Left lung (tissue), 14 donors: ENCODE measurements at places on chromosomes 3 and 15.

DNA sequence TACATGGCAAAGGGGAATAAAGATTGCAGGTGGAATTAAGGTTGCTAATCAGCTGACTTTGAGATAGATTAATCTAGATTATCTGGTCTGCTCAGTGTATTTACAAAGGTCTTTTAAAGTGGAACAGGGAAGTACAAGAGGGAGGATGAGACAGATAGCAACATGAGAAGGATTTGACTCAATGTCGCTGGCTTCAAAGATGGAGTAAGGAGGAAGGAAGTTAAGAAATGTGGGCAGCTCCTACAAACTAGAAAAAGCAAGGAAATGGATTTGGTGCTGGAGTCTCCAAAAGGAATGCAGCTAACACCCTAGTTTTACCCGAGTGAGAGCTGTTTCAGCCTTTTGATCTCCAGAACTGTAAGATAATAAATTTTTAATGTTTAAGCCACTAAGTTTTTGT is 180.7 kb upstream of the TTC14 start:
- DNase-seq: no peak

DNA sequence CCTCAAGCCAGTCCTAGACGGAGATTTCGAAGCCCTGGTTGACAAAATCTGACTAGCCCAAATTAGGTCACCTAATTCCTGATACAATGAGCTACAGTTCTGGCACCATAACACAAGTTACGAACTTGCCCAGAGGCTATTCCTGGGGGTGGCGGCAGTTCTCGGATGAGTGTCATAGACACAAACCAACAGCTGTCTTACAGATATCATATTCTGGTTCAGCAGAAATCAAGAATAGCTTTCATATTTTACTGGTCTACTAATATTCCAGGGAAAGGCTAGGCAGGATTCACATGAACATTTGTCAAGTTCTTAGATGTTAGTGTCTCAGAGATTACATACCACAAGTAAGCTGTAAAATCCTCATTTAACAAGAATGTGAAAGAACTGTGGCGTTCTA is 8.8 kb downstream of the ANAPC13 start:
- DNase-seq: no peak

DNA sequence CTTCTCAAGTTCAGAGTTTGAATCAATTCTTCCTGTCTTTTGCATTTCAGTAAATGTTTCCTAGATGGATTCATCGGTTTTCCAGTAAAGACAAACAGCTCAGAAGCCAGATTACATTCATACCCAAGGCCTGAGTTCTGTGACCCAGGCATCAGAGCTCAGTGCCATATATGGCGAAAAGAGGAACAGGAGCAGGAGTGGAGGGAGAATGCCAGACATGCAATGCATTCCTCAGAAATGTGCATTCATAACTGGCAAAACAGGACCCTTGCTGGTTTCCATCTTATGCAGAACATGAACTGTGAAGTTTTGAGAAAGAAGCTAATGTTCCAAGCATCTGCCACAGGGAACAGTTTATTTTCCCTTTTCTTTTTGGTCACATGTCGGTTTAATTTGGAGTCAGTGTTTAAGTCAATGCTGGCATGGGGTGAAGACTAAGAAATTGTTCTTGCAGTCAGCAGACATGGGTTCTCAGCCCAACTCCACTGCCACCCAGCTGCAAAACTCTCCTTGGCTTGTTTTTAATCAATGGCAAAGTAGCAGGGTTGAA is 116.5 kb downstream of the LPP start:
- no peak for DNase-seq

GRCh38 chr3:112736386-112736785 is 95.4 kb upstream of the CCDC80 start:
- DNase-seq: no peak

DNA sequence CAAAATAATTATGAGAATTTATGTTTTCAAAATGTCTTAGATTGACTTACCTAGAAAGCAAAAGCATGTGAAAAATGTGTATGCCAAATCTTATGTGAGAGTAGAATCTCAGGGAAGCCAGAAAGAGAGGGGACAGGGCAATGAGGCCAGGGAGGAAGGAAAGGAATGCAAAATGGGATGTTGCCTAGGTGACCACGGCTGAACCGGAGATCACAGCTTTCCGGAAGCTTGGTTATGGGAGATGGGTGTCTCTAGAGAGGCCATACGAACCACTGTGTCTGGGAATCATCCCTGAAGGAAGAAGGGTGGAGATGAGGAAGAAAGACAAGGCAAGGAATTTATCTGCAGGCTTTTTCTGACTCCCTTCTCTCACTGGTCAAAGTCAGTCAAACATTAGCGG is 76.0 kb downstream of the SUCLG2 start:
- DNase-seq: no peak

GRCh38 chr15:34889476-34889875 is 80.1 kb downstream of the AQR start:
- no peak for DNase-seq

- DNase-seq: peak; percentile 86
These were observed 657.2 kb downstream of the FHIT start for GRCh38 chr3:60594025-60594424.

- no peak for DNase-seq
These were observed 105.3 kb upstream of the ZPLD1 start for GRCh38 chr3:102329561-102329960.

- no peak for DNase-seq
These were observed 85.6 kb downstream of the OSBPL10 start for GRCh38 chr3:31895471-31895870.
